Peyer's patch (tissue), 4 donors: ENCODE measurements at places on chromosomes 7 and 10. TPM values are rescaled to one million over a fixed set of nuclear protein-coding genes. Genes with fewer than 3 reads are reported as not detected.

DNA sequence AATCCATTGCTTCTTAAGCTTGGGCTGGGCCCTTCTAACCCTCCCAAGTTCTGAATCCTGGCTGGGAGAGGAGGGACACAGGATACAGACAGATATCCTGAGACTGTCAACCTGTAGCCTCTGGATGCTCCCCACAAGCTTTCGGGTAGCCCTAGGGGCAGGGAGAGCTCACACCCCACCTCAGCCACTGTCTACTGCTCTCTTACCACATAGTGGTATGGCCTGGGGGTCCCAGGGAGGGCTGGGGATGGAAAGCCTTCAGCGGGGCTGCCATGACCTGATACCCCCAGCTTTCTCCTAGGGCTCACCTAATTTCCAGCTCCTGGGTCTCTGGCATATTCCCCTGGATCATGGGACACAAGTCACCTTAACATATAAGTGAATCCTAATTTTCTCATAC, 25.1 kb downstream of the CRHR2 start:
- H3K27ac ChIP-seq = no peak overlapping the region
- no peaks in the 10 kb centered on the region for H3K27me3 ChIP-seq
- no peaks in the 10 kb centered on the region for H3K36me3 ChIP-seq
- H3K4me1 ChIP-seq = no peaks in the 10 kb centered on the region
- no peak overlapping the region for H3K4me3 ChIP-seq

Gene IL15RA
- total RNA-seq = 32.4 TPM

- H3K4me3 ChIP-seq = no peak overlapping the region
- H3K36me3 ChIP-seq = no peaks in the 10 kb centered on the region
- no peak for DNase-seq
- peaks cover 39% of the 10 kb centered on the region for H3K4me1 ChIP-seq
- no peaks in the 10 kb centered on the region for H3K27me3 ChIP-seq
Observed at GRCh38 chr7:47357361-47357760, 224.6 kb downstream of the TNS3 start.

Gene POP7
- total RNA-seq = 38.1 TPM

DNA sequence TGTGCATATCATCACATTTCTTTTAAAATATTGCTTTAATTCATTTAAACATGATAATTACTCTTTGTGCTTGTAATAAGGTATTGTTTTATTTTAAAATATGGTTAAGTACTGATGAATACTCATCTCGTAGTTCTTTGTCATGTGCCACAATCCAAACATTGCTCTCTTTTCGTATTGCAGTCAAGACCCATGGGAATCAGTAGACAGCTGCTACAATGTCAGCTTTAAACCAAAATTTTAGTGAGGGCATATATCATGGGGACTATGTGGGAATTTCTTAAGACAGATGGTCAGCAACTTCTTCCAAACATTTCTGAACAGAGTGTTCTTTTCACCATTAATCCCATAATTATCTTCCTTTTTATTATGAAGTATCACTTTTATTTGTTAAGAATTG, 77.2 kb upstream of the FZD1 start:
- no peak for DNase-seq
- no peaks in the 10 kb centered on the region for H3K27me3 ChIP-seq
- no peaks in the 10 kb centered on the region for H3K4me1 ChIP-seq
- H3K27ac ChIP-seq = no peak overlapping the region

Gene DRGX
- not detected for total RNA-seq

Gene LEP
- total RNA-seq = not detected

- H3K4me3 ChIP-seq = no peak overlapping the region
- H3K36me3 ChIP-seq = no peaks in the 10 kb centered on the region
- H3K27me3 ChIP-seq = no peaks in the 10 kb centered on the region
- H3K4me1 ChIP-seq = no peaks in the 10 kb centered on the region
- DNase-seq = no peak
Observed at GRCh38 chr7:134632937-134633540, 13.6 kb upstream of the BPGM start.

Gene SRGN
- 19.4 TPM for total RNA-seq

DNA sequence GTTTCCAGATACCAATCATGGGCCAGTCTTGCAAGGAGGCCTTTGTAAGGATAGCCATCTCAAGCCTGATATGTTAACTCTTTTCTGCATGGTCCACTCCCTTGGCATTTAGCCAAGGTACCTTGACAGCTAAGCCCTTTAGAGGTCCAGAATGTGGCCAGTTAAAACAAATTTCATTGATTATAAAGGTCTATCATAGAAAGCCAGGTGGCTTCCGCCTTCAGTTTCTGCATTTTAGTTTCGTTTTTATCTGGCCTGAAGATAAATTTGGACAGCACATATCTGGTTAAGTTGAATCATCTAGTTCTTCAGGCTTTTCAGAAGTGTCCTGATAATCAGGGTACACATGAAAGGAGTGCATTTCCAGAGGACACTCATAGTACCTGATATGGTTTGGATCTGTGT, 30.7 kb downstream of the ANKIB1 start:
- no peak overlapping the region for H3K4me3 ChIP-seq
- no peak overlapping the region for H3K27ac ChIP-seq
- no peaks in the 10 kb centered on the region for H3K4me1 ChIP-seq
- H3K27me3 ChIP-seq = no peaks in the 10 kb centered on the region

Gene LRRC18
- not detected for total RNA-seq
